ENCODE measurements at places on chromosomes 5 and 9.

GRCh38 chr5:53068291-53068836 is 41.2 kb downstream of the MOCS2 start:
- DNase-seq: no peak

DNA sequence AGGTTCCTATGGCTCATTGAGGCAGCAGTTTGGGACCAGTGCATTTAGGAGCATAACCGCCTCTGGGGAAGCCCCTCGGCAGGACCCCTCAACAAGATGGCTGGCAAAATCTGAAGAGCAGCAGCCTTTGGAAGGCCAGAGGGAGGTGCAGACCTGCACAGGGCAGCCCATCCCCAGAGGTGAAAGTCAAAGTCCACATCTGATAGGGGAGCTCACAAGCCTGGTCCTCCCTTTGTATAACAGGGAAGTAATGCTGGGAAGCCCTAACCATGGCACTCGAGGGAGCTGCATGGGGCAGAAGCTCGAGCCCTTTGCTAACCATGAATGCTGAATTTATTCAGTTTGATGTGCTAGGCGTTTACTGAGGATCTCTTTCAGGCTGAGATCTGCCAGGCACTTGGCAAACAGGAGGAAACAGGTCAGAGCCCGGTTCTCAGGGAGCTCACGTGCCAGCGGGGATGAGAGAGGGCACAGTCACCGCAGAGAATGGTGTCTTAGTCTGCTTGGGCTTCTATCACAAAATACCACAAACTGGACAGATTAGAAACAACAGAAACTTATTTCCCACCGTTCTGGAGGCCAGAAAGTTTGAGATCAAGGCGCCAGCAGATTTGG is 114.1 kb downstream of the GABBR2 start:
- no peak for DNase-seq

DNA sequence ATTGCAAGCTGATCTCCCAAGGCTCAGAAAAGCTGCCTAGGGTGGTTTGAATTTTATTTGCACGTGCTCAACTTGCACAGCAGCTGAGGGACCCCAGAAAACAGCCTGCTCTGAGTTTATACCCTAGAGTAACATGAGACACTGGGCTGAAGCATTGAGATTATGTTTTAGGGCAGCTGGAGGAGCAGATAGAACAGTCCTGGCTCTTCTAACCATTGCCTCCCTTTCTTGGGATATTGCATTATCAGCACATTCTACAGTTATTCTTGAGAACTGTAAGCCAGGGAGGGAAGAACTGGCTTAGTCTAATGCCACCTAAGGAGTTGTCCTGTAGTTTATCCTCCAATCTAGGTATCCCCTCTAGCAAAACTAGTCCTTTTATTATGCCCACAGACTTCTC is 10.3 kb downstream of the SMC2 start:
- DNase-seq: no peak

- DNase-seq: no peak
Observed at GRCh38 chr9:13606586-13606985, 327.1 kb upstream of the MPDZ start.

Data from esophagus squamous epithelium (tissue), 5 donors.